ENCODE measurements at places on chromosomes 3 and 15. TPM values are rescaled to one million over a fixed set of nuclear protein-coding genes. Genes with fewer than 3 reads are reported as not detected.

Gene CCDC54
- not detected for polyA plus RNA-seq

Gene PPCDC
- polyA plus RNA-seq: 25.3 TPM

Gene SCAANT1
- polyA plus RNA-seq: not detected

Gene ECE2
- polyA plus RNA-seq: not detected

Gene SLC2A2
- polyA plus RNA-seq: 31.0 TPM

Gene PLA1A
- polyA plus RNA-seq: 10.1 TPM

Measured in kidney (tissue), 22 donors.